ENCODE measurements at places on chromosomes 12 and 14.

GRCh38 chr12:32303174-32303549, 96.2 kb upstream of the FGD4 start:
- peak; percentile 20 for DNase-seq

DNA sequence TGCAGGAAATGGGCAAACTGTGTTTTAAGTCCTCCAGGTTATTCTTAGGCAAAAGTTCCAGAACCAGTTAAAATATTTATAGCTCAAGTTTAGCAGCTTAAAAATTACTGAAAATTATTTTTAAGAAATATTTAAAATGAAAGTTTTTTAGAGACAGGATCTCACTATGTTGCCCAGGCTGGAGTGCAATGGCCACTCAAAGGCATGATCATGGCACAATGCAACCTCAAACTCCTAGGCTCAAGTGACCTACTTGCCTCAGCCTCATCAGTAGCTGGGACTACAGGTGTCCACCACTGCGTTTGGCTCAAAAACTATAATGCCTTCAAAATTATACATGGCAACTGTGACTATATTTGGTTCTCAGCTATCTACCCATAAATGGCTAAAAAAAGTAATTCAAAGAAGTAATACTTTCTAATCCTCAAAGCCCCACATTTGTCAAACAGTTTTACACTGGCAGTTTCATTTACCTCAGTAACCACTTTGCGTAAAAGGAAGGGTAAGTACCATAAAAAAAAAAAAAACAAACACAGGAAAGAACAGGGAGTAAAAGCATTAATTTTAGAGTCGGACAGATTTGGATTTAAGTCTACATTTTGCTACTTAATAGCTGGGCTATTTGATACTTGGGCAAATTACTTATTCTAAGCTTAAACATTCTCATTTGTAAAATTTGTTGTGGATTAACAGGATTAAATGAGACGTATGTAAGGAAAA, 9.2 kb downstream of the KLHL28 start:
- DNase-seq, result no peak

- no peak for DNase-seq
These were observed 32.9 kb upstream of the IGF1 start for GRCh38 chr12:102513272-102513671.

- no peak for DNase-seq
These were observed 65.2 kb downstream of the KDM2B start for GRCh38 chr12:121515615-121516014.

GRCh38 chr14:42884100-42884499, 1277.4 kb downstream of the LRFN5 start:
- peak; percentile 45 for DNase-seq

GRCh38 chr12:78004249-78005093, 173.8 kb downstream of the NAV3 start:
- no peak for DNase-seq

DNA sequence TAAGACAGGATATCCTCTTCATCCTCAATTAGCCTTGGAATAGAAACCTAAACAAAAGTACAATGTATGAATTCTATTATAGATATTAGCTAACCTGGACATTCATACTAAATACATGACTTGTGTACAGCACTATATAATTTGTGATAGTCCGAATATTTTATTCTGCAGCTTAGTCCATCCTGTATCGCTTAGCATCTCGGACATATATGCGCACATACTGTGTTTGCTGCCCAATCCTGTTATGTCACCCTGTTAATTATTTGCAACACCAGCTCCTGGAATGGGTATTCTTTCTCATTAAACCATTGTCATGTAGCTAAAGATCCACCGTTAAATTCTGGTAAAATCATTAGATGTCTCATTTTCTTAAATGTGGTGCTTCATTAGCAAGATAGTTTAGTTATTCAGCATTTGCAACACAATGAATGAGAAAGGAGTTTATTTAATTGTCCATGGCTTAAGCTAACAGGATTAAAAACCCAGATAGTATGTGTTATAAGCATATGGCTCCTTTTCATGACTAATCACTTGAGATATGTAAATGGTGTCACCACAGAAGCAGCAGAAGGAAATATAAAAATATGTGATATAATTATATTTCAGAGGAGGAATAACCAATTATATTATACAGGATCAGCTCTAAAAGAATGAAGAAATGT, 156.0 kb upstream of the ARHGAP5 start:
- DNase-seq, result no peak

GRCh38 chr12:44053549-44054127, 217.8 kb downstream of the TMEM117 start:
- peak; percentile 31 for DNase-seq

DNA sequence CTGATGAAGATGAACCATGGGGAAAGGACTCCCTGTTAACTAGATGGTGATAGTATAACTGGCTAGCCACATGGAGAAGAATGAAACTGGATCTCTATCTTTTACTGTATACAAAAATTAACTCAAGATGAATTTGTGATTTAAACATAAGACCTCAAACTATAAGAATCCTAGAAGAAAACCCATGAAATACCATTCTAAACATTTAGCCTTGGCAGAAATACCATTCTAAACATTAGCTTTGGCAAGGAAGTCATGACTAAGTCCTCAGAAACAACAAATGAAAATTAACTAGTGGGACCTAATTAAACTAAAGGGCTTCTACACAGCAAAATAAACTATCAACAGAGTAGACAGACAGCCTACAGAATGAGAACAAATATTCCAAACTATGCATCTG, 28.4 kb upstream of the NOVA1 start:
- no peak for DNase-seq

DNA sequence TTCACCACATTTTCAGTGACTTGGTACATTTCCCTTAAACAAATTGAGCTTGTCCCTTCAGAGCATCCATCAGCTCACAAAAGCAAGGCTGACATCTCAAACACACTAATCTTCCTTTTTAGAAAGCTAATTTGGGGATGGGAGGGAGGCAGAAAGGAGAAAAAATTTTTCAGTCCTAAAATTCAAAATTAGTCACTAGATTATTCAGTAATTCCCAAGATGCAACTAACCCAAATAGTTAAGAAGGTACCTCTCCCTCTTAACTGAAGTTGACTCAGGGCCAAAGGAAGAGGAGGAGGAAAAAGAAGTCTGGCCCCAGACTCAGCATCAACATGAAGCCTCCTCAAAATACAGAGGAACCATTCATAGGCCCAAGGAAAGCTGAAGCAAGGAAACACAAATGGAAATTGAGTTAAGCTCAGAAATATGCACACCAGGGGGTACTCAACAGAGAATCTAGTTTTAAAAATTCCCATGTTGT, 21.7 kb downstream of the CBX5 start:
- DNase-seq, result peak; percentile 46

- no peak for DNase-seq
These were observed 10.0 kb upstream of the PKP2 start for GRCh38 chr12:32906399-32907165.

DNA sequence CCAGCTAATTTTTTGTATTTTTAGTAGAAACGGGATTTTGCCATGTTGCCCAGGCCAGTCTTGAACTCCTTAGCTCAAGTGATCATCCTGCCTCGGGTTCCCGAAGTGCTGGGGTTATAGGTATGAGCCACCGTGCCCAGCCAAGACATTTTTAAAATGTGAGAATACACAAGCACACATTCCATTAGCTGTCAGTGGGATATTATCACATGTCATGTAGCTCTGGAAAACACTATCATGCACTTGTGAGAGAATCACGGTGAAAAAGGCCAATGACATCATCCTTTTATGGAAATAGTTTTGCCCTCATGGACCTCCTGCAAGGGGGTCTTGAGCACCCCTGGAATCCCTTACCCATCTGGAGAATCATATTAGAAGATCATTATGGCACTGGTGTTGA, 28.3 kb downstream of the ERC1 start:
- no peak for DNase-seq

DNA sequence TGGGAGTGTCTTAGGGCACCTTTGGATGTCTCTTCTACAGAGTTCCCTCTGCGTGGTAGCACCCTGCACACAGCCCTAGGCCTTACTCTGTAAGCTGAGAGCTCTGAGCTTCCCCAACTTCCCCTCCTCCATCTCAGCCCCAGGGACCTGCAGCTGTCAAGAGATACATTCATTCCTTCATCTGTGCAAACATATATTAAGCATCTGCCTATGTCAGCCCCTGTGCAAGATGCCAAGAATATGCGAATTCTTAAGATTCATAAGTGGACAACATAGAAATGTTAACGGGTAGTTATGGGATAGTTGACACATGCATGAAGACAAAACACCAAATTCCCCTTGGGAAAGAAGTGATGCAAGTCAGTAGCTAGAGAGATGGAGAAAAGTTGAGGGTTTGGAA, 190.8 kb downstream of the SLC41A2 start:
- DNase-seq, result peak; percentile 55

DNA sequence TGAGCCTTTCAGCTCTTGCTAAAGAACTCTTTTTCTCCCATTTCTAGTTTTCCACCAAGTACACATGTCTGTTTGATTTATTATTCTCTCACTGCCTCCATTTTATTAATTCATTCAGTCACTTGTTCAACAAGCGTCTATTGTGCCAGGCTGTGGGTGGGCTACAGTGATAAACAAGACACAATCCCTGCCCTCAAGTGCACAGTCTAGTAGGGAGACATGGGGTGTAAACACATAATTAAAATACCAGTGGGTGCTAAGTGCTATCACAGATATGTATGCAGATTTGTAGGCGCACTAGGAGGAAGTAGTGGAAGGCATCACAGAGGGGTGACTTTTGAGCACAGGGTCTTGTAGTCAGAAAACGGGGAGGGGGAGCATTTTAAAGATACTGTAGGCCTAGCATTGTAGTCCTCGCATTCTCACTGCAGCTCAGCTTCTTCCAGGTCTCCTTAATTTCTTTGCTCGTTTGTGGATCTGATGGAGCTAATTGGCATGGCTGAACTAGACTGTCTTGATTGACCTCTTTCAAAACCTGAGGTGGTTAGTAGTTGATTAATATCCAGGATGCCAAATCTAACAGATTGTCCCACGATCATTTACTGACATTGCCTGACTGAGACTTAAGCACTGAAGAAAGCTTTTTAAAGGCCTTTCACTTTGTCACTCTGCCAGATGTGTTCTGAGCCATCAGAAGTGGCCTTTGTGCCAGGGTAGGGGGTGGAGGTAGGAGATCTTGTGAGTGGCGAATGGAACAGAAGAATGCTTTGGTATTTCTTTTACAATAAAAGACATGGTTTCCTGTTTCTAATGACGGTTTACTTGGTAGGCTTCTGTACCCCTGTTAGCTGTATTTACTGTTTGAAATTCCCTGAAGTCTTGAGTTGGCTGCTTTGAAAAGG, 116.9 kb downstream of the DIP2B start:
- DNase-seq, result no peak

GRCh38 chr12:32891526-32891925, 5.1 kb downstream of the PKP2 start:
- DNase-seq, result no peak

- DNase-seq, result no peak
These were observed 68.6 kb upstream of the USP15 start for GRCh38 chr12:62191491-62192179.

All from fibroblast of skin of left biceps (primary cell).